ENCODE measurements at places on chromosomes 1 and 21.
A peak's percentile ranks its signal among the peaks of the same experiment; 100 is the strongest.

DNA sequence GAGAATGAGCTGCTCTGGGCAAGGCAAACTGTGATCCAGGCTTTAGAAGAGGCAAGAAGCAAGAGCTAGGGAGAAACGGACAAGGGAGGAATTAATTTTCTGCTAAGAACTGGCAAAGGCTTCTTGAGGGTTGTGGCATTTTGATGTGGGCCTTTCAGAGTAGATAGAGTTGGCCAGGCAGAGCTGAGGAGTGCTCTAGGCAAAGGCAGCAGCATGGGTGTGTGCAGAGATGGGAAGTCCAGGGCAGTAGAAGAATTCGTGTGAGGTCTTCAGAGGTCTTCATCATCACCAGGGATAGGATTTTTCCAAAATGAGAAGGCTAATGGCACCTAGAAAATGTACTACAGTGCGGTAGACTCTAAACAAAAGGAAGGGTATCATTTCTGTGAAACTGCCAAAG is 237.8 kb downstream of the LTN1 start:
- no peak for DNase-seq

DNA sequence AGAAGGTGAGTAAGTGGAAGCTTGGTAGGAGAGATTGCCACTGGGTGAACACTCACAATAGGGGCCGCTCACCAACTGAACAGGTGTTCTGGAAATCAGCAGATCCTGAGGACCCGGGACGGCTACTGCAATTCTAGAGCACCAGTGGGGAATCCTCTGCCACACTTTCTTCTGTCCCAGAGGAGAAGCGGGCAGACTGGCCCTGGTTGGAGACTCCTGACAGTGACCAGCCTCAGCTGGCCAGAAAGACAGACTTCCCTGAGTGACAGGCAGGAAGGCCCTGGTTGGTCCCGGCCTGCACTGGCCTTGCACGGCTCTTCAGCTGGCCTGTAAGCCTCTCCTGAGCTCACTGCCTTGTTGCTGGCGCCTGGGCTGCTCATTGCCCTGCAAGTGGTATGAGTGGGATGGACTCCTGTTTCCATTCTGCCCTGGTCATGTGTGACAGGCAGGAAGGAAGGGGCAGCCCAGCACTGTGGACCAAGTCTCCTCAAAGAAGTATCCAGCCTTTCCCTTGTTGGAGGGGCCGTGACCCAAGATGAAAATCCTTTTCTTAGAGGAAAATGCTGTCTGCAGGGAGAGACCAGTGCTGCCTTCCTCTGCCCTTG is 34.5 kb downstream of the MAN1C1 start:
- no peak for DNase-seq

DNA sequence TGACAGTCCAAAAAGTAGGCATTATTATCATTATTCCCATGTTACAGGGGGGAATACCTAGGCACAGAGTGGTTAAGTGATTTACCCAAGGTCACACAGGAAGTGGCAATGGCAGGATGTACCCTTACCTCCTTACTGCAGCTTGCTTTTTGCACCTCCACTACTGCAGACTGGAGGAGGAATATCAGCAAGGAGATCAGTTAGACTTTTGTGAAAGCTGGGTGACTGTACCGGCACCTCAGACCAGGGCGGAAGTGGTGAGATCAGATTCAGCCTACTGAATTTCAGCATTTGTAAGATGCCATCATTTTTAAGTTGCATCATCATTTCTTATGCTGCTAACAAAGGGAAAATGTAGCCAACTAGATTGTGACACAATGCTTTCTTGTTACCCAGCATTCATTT is 4.5 kb downstream of the ADARB1 start:
- no peak for DNase-seq

DNA sequence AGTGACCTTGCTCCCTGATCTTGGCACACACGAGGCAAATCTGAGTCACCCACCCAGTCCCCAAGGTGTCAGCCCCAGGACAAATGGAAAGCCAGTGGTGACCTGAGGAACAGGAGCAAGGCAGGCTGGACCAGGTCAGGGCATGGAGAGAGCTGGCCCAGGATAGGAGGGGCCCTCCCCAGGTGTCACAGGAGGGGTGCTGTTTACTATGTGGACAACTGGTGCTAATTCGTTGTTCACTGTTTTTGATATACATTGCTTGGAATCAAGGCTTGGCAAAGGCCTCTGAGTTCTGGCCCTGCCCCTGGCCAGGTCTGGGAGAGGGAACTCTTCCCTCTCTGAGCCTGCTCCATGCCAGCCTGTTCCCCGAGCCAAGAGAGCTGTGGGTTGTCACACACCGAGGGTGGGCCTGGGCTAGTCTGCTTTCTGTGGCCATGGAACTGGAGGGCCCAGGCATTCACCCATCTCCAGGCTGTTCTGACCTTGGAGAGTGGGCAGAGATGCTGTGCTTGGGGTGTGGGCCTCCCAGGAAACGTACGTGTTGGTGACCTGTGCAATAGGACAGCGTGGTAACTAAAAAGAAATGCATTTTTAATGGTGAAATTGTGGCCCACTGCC is 41.8 kb downstream of the CRYAA start:
- no peak for DNase-seq

- DNase-seq, result no peak
Observed at GRCh38 chr1:104761961-104762570, 1012.4 kb downstream of the AMY1C start.

DNA sequence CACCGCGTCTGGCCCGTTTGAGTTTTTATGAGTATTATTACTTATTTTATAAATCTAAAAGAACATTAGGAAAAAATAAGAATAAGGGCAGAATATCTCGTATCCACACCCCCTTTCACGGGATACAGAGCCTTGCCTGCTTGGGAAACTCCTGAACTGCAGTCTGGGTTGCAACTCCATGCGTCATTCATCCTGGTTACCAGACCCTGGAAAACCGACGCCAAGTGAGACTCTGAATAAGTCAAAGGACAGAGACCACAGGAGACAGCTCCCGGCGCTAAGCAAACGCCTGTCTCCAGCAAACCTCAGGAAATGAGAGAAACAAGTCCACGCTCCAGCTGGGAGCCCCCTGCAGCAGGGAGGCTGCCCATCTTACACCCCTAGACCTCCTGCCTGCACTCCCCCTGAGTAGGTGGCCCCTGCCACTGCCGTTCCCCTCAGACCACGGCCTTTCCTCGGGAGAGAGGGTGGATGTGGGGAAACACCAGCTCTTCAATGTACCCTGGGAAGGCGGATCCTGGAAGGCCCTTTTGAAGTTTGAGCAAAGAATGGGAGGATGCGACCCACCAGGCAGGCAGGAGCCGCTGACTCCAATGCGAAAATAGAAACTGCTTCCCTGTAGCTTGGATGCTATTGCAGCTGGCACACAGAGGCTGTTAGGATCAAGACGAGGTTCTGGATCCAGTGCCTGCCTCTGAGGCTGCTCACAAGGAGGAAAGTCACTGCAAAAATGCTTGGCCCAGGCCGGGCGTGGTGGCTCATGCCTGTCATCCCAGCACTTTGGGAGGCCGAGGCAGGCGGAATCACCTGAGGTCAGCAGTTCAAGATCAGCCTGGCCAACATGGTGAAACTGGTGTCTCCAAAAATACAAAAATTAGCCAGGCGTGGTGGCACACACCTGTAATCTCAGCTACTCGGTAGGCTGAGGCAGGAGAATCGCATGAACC is 37.7 kb upstream of the GPR157 start:
- DNase-seq, result no peak

DNA sequence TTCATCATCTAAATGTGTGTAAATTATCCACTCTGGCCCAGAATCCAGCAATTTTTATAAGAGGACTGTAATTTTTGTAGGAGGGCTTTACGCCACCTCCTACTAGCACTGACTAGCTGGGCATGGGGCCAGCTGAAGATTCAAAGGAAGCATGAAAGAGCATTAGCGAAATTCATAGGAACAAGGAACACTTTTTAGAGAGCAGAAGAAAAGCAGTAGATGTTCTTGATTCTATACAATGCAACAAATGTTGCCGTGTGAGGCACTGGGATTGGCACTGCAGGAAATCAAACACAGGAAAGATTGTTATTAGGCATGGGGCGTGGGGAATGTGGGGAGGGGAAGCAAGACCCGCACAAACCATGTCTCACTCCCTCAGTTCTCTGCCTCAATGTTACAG is 58.4 kb upstream of the PARP1 start:
- DNase-seq, result no peak

- DNase-seq, result no peak
Observed at GRCh38 chr1:10188133-10188650, 22.2 kb upstream of the KIF1B start.

- no peak for DNase-seq
Observed at GRCh38 chr21:26125433-26126167, 45.0 kb downstream of the APP start.

DNA sequence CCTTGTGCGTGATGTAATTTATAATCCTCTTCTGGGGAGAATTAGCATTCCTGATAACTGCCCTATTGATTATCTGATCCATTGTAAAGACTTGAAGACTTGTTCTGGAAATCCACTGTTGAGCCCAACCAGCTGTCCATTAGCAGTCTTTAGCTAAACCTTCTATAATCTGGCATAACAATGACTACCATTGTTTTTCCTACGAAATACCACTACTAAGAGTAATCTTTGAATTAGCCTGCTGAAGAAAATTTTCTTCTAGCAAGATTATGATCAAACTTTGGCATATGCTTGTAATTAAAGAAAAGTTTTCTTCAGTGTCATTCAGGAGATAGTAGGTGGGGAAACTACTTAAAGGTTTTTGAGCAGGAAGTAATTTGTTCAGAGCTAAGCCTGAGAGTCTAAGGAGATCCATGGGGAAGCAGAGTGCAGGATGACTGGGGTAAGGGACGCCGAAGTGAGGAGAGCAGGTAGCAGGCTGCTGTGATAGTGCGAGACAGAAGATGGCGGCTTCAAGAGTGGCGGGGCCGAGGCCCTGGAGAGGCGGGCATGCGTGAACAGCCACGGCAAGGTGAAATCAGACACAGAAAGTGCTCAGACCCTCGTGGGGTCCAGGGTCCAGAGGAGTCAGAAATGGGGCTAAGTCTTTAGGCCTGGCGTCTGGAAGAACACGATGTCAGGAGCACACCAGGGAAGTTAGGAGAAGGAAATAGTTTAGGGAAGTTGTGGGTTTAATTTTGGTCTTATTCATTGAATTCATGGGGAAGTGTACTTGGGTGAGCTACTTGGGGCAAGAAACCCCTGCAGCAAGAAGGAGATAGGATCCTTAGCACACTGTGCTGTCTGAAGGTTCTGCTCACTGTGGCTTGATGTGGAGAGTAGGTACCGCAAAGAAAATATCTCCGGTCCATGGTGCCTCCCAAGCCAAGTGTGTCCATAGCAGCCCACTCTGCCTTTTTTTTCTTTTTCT is 112.6 kb upstream of the ADAR start:
- no peak for DNase-seq

DNA sequence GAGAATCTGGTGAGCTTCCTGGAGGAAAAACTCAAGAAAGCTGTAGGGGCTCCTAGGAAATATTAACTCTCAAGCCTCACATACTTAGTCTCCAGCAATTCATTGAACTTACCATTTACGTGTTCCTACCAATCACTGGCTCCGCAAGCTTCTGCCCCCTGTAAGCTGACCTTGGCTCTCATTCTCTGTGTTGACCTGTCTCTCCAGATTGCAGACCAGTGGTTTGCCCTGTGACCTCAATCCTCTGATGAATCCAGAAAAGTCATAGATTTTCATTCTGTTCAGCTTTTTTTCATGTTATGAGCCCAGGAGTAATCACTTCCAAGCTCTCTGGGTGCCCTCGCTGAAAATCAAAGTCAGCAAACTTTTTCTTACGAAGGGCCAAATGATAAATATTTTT is 241.9 kb downstream of the DSCAM start:
- DNase-seq, result no peak

GRCh38 chr1:204418174-204419063 is 6.8 kb upstream of the PPP1R15B start:
- no peak for DNase-seq

- DNase-seq, result no peak
Observed at GRCh38 chr1:221667504-221667903, 74.4 kb downstream of the DUSP10 start.

- DNase-seq, result peak; percentile 13
Observed at GRCh38 chr1:37865348-37866120, 6.1 kb upstream of the MTF1 start.
